ENCODE measurements at places on chromosomes 2 and 18. TPM values are rescaled to one million over a fixed set of nuclear protein-coding genes. Genes with fewer than 3 reads are reported as not detected.

DNA sequence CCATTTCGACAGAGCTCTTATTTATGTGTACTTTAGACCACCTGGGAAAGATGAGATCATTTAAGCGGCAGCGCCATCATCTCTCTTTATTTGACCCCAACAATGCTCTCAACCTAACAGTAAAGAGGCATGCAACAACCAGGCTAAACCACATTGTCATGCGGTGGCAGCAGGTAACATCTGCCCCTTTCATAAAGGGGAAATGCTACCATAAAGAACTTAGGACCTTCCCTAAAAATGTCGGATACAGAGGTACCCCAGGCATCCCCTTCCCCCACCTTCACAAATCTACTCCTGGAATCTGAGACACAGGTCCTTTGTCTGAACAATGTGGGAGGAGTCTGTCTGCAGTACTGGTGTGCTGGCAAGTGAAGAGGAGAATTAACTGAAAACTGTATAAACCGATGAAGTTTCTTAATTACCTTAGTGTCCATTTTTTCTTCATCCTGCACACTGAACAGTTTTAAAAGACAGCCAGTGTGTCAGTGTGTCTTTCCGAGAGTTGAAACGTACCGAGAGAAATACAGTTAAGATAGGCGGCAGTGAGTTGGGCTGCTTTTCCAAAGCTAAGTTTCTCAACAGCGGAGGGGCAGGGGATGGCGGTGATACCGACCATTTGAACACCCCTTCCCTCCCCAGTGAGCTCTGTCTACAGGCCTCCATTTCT lies 1.9 kb downstream of the MEX3C start:
- DNase-seq = no peak

- no peak for DNase-seq
These were observed 291.1 kb downstream of the SLC8A1 start for GRCh38 chr2:40160751-40161218.

- DNase-seq = no peak
These were observed 1612.6 kb upstream of the NXPH2 start for GRCh38 chr2:140392824-140393223.

DNA sequence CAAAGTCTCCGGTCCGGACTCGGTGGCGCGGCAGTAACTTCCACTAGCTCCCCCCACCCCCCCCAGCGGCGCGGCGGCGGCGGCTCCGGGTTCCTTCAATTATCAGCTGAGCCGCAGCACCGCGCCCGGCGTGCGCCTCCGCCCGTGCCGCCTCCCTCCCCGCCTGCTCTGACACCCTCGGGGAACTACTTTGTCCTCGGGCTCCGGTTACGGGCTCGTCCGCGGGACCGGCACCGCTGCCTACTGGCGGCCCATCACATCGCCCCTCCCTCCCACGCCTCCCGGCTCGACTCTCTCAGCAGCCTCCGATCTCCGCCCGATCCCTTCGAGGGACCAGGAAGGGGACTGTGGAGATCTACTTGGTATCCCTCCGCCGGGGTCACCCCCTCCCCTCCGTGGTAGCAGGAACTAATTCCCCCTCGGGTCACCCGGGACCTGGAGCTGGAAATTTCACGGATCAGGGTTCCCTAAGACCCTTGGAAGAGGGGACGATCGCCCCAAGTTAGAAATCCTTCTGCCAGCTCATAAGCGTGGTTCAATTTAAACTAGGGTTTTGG lies at the start of gene TRIP12:
Gene TRIP12, minus strand, starts transcription at position 118 of the 557 bp plus-strand sequence. CDS start 41,930 bp downstream, outside the sequence.
- peak; percentile 92 for DNase-seq

DNA sequence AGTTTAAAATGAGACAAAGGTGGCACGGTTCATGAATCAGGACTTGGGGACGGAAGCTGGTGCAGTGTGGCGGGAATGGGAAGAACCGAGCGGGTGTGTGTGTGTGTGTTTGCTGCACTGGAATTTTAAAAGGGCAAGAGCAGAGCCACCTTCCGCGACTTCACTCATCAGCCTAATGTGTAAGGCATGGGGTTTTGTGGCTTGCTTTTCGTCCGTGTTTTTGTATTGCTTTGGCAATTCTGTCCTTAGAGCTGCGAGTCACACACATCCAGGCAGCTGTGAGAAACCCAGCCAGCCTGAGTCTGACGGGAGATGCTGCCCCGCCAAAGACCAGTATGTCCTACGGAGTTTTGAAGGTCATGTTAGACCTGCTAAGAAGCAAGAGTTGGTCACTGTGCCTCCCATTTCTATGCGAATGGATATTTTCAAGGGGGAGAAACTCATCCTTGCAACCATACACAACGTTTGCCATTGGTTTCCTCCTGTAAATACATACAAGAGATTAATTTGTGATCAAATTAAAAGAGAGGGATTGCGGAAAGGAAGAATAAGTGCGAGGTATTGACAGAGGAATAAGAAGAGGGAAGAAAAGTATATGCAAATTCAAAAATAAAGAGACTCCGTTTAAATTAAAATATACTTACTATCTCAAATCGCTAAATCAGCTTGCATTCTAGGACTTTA lies 665 bp upstream of the CACNB4 start:
- no peak for DNase-seq

GRCh38 chr2:18522484-18523146 lies 37.8 kb downstream of the RDH14 start:
- no peak for DNase-seq

GRCh38 chr2:169175112-169175511 lies 105.7 kb downstream of the DHRS9 start:
- DNase-seq = no peak

DNA sequence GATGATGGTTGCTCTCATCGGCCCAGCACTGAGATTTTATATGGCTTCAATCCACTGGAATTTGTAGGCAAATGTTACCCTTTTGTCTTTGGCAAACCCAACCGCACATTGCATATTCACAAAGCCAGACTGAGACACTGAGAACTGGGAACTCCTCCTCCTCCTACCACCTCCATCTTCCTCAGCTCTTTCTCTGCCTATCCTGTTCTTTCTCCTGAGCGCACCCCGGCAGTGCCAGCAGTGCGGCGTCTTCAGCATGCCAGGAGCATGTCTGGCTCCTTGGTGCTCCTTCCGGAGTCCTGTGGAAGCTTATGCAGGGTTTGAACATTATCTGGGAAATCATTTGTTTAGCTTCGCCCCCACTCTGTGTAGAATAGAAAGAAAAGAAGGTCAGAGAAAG lies 50.8 kb downstream of the TRIB2 start:
- DNase-seq = no peak

GRCh38 chr2:207967121-207967520 lies 58.2 kb downstream of the PLEKHM3 start:
- DNase-seq = no peak

GRCh38 chr2:85843543-85843942 lies 45.2 kb downstream of the ST3GAL5 start:
- DNase-seq = no peak

- DNase-seq = peak; percentile 35
These were observed 2.0 kb downstream of the PPP4R1 start for GRCh38 chr18:9612215-9612830.

- DNase-seq = no peak
These were observed 102.6 kb downstream of the CDK15 start for GRCh38 chr2:201908901-201909300.

DNA sequence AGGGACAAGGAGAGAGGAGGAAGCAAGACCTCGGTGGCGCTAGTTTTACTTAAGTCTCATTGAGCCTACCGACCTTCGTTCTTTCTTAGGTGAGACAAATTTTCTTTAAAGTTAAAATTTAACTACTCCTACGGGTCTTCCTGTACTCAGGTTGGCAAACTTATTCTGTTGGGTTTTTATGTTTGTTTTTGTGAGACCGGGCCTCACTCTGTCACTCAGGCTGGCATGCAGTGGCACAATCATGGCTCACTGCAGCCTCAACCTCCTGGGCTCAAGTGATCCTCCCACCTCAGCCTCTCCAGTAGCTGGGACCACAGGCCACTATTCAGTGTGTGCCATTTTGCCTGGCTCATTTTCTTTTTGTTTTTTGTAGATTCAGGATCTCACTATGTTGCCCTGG lies 189.0 kb downstream of the TNS1 start:
- no peak for DNase-seq

GRCh38 chr2:194550702-194551101 lies 1106.3 kb upstream of the SLC39A10 start:
- no peak for DNase-seq

GRCh38 chr2:151826737-151827157 lies 1.5 kb downstream of the ARL5A start:
- DNase-seq = no peak

GRCh38 chr2:12032398-12032797 lies 286.0 kb downstream of the LPIN1 start:
- no peak for DNase-seq

DNA sequence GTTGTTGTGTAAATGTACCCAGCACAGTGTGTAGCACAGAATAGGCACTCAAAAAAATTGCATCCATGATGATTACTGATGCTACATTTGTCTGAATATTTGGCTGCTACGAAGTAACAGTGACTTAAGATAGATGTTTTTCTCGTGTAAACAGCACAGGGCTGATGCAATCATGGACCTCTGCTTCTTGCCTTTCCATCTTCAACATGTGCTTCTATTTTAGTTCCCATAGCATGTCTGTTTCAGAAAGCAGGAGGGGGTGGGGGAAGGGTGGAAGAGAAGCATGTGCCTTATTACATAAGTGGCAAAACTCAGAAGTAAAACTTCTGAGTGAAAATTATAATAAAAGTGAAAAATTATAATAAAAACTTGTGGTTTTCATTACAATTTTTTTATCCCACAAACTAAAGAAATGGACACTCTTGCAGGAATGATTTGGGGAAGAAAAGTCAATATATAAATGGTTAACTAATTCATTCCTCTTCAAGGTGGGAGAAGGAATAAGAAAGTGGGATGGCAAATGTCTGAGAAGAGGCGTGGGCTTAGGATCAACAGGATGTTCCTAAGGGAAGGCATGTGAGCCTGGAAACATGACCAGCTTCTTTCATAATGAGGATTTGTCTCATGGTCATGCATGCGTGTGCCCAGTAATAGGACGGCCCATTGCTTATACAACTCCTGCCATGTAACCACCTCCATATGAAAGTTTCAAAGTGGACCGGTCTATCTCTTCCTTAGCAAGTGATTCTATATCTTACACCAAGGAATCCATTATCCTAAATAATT lies 27.2 kb downstream of the CCBE1 start:
- peak; percentile 24 for DNase-seq

- no peak for DNase-seq
These were observed 24.0 kb upstream of the MARCO start for GRCh38 chr2:118918017-118918416.

GRCh38 chr2:10277293-10278028 lies 25.2 kb upstream of the HPCAL1 start:
- no peak for DNase-seq

DNA sequence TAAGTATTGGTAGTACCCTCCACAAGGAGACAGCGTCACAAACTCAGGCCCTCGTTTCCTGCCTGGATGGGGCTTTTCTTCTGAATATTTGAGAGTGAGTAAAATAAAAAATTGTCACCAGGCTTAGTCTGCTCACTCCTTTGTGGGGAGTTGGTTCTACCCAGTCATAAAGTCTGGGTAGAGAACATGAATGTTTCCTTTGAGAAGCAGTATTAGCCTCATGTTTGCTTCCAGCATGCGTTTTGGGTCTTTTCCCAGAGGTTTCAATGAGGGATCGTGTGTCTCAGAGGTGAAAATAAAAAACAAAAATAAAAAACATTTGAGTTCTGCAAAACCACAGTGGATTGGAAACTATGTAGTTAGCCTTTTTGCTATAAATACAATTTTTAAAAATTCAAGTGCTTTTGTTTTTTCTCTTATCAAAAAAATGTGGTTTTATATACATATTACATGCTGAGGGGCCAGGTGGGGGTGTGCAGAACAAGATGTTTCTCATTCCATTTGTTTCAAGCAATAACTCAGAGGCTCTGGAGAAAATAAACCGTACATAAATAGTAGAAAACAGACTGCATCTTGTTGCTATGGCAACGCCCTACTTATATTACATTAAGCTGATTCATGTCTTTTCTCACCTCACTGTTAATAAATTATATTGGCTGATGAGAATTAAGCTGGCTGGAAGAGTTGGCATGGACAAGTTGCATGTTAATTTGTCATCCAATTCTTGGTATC lies 225.4 kb upstream of the FBXO11 start:
- no peak for DNase-seq

DNA sequence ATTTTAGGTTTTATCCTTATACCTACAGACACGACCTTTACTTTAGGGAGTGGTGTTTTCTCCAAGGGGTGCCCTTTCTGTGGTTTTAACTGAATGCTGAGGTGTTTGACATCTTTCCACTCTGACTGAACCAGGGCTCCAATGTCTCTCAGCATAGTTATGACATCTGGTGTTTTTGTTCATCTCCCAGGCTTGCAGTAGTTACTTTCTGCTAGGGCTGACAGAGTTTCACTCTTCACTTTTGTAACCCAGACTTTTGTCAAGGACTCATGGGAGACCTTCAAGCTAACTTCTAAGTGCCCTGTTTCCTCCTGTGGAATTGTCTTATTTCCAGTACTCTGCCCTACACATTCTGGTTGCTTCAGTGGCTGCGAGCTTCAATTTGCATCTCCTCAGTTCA lies 103.1 kb downstream of the CCDC85A start:
- DNase-seq = no peak

DNA sequence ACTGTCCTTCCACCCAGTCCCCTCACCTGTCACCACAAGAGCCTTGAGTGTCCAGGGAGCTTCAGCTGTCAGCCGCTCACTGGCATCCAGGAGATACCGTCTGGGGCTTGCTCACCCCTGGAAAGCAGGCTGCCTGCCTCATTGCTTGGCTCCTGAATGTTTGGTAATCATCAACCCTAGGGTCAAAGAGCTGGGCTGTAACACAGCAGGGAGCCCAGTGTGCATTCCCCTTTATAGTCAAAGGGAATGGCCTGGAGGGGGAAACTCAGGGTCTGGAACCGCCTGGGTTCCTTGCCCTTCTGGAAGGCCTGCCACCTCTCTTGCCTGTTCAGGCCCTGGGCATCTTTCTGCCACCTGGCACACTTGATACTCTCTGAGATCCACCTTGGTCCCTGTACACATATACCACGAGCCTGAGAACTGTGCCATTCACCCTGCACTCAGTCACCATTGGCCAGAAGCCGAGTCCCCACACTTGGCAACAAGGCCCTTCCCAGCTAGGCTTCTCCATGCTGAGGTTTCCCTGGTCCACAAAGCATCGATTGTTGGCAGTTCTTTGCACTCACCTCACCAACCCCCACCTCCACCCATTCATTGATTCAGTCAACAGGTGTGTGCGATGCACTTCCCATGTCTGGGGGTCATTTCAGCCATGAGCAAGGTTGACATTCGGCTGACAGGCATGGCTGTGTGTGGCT lies 35.0 kb downstream of the TPRKB start:
- peak; percentile 90 for DNase-seq

Gene DAW1
- not detected for total RNA-seq

Gene UGT1A10
- 47.5 TPM for total RNA-seq

Gene RPRD1A
- total RNA-seq = 51.4 TPM

Gene POTEC
- total RNA-seq = not detected

Gene FOXD4L1
- total RNA-seq = 0.17 TPM

Gene PNO1
- total RNA-seq = 8.0 TPM

Measured in mucosa of gallbladder (tissue), 1 donor.